ENCODE measurements at places on chromosomes 13 and 19.

DNA sequence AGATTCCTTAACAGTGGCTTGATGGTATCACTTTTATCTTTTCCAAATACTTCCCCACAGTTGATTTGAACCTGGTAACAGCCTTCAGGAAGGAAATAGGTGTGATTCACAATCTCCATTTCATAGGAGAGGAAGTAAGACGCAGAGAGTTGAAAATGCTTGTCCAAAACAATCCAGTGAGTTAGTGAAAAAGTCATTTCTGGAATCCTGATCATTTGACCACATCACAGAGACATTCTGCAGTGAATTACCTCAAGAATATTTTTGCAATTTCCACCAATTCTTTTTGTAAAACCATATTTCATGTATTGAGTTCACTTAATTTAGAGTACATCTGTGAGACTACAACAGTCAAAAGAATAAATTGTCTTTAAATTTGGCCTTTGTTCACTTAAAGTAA, 292.8 kb downstream of the DCLK1 start:
- DNase-seq: no peak

DNA sequence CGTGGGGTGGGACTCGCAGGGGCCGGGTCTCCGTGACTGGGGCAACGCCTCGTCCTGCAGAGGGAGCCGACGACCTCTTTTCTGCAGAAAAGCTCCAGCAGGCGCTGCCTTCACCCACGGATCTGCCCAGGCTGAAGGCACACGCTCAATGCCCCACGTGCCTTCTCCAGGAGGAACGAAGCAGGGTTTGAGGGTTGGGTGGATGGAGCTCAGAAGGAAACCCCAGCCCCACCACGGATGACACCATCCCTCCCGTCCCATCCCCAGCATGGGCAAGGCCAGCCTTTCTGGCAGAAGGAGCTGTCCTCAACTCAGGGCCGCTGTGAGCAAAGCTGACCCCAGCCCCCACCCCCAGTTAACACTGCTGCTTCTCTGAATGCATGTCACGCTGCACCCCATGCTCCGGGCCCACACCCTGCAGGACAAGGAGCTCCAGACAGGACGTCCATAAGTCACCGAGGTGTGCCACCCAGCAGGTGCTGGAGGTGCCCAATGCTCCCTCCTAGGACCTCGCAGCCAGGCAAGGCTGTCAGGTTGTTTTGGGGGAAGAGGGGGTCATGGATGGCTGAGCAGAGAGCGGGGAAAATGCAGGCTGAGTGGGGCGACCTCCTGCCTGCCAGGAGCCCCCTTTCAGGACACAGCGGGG, 7.4 kb downstream of the C19orf25 start:
- DNase-seq: no peak

DNA sequence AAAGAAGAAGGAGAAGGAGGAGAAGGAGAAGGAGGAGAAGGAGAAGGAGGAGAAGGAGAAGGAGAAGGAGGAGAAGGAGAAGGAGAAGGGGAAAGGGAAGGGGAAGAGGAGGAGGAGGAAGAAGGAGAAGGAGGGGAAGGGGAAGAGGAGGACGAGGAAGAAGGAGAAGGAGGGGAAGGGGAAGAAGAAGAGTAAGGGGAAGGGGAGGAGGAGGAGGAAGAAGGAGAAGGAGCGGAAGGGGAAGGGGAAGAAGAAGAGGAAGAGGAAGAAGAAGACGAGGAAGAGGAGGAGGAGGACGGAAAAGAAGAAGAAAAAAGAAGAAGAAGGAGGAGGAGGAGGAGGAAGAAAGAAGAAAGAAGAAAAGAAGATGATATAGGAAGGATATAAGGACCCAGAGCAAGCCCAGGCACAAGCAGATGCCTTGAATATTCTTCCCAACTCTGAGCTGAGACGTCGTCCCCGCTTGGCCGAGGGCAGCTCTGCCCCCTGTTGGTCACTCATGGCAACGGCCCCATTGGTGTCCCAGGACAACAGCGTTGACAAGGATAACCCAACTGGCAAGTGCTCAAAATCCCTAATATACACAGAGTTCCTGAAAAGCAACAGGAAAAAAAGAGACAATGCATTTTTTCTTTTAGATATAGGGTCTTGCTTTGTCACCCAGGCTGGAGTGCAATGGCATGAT, 30.6 kb upstream of the IGSF23 start:
- DNase-seq: no peak

GRCh38 chr19:40420451-40420765, 5.4 kb downstream of the SERTAD1 start:
- no peak for DNase-seq

- DNase-seq: no peak
These were observed 80.3 kb downstream of the UFM1 start for GRCh38 chr13:38429916-38430315.

DNA sequence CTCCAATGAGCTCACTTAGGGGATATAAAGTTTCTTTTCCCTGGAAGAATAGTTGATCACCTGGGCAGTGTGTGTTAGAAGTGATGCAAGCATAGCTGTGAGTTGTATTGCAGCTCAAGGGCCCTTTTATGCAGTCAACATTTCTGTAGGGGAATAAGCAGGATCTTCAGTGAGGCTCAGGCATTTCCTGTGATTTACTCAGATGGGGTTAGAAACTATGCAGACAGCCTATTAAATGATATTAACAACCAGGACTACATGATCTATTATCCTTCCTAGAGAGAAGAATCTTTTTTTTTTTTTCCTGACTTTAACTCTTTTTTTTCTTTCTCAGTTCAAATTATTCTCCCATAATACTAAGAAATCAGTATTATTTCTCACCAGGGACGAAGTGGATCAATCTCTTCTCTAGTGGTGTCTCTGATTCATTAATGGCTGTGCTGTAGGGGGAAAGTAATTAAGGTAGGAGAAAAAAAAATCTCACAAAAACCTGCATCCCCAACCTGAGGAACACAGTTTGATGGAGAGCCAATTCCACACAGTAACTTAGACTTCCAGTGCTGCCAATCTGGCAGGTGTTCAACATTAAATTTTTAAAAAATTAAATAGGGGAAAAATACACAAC, 126.4 kb upstream of the SLC10A2 start:
- no peak for DNase-seq

GRCh38 chr19:35151273-35152065, 3.1 kb upstream of the FXYD5 start:
- DNase-seq: no peak

GRCh38 chr19:28605501-28606268, 607.3 kb downstream of the UQCRFS1 start:
- DNase-seq: no peak

DNA sequence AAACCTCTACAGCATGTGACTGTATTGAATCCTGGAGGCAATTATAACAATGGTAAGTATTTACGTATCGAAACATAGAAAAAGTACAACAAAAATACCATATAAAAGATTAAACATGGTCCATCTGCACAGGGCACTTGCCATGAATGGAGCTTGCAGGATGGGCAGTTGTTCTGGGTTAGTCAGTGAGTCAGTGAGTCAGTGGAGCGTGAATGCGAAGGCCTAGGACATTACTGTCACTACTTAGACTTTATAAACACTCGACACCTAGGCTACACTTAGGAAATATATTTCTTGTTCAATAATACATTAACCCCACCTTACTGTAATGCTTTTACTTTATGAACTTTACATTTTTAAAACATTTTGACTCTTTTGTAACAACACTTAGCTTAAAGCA, 35.6 kb upstream of the TMTC4 start:
- DNase-seq: no peak

GRCh38 chr13:43572656-43573360, 214.0 kb downstream of the ENOX1 start:
- no peak for DNase-seq

DNA sequence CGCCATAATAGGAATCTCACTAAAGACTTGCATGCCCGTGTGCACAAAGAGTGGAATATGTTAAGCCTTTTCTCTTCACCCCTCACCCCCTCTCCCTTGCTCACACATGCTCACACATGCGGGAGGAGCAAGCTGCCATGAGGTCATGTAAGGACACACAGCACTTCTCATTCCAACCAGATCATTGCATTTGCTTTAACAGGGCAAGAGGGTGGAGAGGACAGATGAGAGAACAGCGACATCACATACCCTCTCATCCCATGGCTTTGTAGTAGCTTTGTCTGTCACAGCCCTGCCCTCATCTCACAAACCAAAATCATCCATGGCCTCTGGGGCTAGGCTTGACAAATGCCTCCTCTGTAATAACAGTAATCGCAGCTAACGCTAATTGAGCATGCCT, 145.6 kb upstream of the FRY start:
- no peak for DNase-seq

GRCh38 chr13:54175466-54175865, 1146.9 kb downstream of the OLFM4 start:
- no peak for DNase-seq

- no peak for DNase-seq
These were observed 273.1 kb downstream of the PCDH20 start for GRCh38 chr13:61142506-61142905.

DNA sequence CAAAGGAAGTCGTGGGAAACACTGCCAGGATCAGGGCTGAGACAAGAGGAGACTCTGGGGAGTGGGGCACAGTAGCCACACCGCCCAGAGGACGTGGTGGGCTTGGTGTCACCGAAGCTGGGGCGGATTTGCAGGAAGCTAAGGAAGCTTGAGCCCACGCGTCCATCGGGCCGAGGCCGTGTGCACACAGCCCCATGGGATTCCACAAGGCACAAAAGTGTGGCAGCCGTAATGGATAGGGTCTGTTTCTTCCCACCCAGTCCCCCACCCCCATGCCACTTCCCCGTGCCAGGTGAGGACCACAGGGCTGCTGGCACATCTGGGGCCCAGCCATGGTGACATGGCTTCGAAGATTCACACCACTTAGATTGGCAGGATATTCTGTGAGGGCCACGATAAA, 153.2 kb upstream of the SPACA7 start:
- DNase-seq: no peak

- no peak for DNase-seq
These were observed 31.5 kb downstream of the ADGRE2 start for GRCh38 chr19:14746886-14747285.

- DNase-seq: no peak
These were observed 1225.0 kb upstream of the MIR17HG start for GRCh38 chr13:90122531-90122930.

- DNase-seq: no peak
These were observed 11.2 kb downstream of the KDM4B start for GRCh38 chr19:4980067-4980466.

- DNase-seq: no peak
These were observed 26.6 kb downstream of the MCF2L start for GRCh38 chr13:112995395-112996191.

DNA sequence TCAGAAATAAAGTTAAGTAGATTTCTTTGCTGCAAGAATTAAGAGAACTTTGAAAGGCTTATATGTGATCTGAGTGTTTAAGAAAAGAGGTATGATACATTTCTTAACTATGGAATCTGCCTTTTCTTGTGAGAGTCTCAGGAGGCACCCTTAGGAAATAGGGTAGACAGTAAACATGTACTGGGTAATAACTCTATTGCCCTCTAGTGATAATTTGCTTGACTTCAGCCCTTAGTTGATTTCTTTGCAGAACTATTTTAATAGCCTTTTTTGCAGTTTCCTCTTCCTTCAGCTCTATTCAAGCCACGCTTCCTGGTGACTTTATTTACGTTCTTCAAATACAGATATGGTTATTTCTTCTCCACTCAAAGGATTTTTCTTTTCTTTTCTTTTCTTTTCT, 37.0 kb upstream of the CCNA1 start:
- DNase-seq: no peak

- DNase-seq: peak; percentile 79
These were observed at the start of gene ARRDC2 for GRCh38 chr19:18007917-18008673. TSS of gene ARRDC2 (plus strand) at chr19:18008170. CDS start at chr19:18008311, 141 bp downstream.

- no peak for DNase-seq
These were observed 458.1 kb upstream of the ARGLU1 start for GRCh38 chr13:107025991-107026390.

- no peak for DNase-seq
These were observed 140.0 kb downstream of the SIPA1L3 start for GRCh38 chr19:38047049-38047438.

- no peak for DNase-seq
These were observed 242.7 kb downstream of the DCLK1 start for GRCh38 chr13:35888457-35888883.

GRCh38 chr13:57311009-57311586, 144.1 kb downstream of the PRR20E start:
- no peak for DNase-seq

DNA sequence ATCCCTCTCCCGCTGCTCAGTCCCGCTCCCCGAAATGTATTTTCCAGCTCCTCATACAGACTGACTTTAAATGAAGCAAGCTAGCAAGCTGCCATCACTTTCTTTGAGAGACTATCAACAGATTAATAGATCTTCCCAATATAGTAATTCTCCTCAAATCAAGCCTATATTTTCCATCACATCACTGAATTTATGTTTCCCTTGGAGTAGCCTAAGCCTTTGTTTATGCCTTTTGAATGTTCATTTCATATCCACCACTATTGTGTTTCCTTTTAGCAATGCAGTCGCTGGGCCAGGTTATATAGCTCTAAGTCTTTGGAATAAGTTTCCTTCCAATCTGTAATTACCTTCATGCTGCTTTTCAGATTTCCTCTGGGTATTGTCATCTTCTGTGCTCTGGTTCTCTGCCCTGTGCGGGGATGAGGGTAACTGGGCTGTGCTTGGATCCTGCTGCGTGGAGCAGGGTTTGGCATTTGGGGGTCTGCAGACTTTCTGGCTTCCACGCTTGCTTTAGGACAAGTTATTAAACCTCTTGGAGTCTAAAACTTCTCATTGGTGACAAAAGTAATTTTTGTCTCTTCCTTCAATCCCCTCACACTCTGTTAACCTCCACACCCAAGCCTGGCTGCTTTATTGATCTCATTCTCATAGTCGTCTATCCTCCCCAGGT, 256.9 kb downstream of the DLEU7 start:
- DNase-seq: no peak

DNA sequence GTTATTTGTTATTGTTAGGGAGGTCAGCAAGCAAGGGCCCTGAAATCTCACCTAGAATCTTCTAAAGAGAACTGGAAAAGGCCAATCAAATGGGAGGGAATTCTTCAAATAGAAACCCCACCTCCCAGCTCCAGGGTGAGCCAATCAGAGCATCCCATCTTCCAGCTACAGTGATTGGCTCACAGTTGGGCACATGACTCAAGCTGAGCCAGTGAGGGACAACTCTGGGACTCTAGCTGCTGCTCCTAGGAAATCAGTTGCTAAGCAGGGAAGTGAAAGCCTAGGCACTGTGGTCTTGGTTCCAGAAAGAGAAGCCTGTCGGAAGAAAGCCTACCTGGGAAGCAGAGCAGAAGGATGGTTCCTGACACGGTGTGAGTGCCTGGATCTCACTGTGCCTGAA, 13.4 kb downstream of the TM6SF2 start:
- no peak for DNase-seq

GRCh38 chr19:49469828-49470614, 4.0 kb upstream of the FLT3LG start:
- DNase-seq: no peak

- no peak for DNase-seq
These were observed 37.8 kb upstream of the TFDP1 start for GRCh38 chr13:113546571-113547237.

DNA sequence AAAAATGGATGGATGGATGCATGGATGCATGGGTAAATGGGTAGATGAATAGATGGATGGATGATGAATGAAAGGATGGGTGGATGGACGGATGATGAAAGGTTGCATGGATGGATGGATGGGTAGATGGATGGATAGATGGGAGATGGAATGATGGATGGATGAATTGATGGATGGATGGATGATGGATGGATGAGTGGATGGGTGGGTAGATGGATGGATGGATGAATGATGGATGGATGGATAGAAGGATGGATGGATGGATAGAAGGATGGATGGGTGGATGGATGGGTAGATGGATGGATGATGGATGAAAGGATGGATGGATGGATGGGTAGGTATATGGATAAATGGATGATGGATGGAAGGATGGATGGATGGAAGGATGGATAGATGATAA, 115.1 kb upstream of the LSM14A start:
- no peak for DNase-seq
